T-helper 2 cell treated with Interferon-gamma antibody and Interleukin-4, amounts not matched to agents 100 ng/mL and 5 ng/mL, for 36 hours (primary cell): ENCODE measurements at places on chromosomes 7 and 10. TPM values are rescaled to one million over a fixed set of nuclear protein-coding genes. Genes with fewer than 3 reads are reported as not detected.

AKR1C4 gene
- not detected in 2 replicates for total RNA-seq

SP8 gene
- not detected in 2 replicates for total RNA-seq

SRI gene
- 191 and 196 TPM in 2 replicates for total RNA-seq

ZNF248 gene
- total RNA-seq = 9.0 and 9.9 TPM in 2 replicates

FAM131B gene
- 0.32 and 0.48 TPM in 2 replicates for total RNA-seq

FFAR4 gene
- total RNA-seq = not detected in 2 replicates
